Activated naive CD4-positive, alpha-beta T cell (primary cell): ENCODE measurements at places on chromosomes 3 and 15.

GRCh38 chr15:39564972-39565665 lies 15.8 kb upstream of the THBS1 start:
- no peak for DNase-seq

GRCh38 chr3:55698831-55699230 lies 211.7 kb upstream of the WNT5A start:
- no peak for DNase-seq

DNA sequence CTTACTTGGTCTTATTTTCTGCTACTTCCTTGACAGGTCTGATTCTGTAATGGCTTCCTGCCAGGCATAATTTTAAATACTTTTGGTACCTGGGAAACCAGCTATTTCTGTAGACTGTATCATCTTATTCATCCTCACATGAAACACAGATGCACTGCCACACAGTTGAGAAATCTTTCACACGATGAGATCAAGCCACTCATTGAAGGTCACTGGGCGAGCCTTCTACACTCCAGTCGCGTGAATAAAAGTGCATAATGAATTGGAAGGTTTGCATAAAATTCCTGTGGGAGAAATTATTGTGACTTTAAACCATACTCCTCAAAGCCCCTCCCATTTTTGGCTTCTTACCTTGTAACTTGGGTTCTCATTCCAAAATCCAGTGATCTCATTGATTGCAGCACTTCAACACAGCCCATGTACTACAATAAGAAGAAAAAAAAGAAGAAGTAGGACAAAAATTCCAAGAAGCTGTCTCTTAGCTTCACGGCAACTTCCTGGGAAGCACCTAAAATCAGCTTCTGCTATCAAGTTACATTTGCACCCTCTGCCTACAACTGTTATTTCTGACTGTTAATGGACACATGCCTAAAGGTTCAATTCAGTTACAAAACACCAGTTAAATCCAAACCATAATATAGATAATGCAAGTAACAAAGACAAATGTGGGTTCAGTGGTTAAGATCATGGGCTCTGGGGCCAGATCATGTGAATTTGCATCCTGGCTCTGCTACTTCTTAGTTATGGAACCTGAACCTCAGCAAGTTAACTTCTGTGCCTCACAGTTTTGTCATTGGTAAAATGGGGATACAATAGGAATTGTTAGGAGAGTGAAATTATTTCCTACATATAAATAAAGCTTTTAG lies 39.0 kb downstream of the SHC4 start:
- DNase-seq, result no peak

DNA sequence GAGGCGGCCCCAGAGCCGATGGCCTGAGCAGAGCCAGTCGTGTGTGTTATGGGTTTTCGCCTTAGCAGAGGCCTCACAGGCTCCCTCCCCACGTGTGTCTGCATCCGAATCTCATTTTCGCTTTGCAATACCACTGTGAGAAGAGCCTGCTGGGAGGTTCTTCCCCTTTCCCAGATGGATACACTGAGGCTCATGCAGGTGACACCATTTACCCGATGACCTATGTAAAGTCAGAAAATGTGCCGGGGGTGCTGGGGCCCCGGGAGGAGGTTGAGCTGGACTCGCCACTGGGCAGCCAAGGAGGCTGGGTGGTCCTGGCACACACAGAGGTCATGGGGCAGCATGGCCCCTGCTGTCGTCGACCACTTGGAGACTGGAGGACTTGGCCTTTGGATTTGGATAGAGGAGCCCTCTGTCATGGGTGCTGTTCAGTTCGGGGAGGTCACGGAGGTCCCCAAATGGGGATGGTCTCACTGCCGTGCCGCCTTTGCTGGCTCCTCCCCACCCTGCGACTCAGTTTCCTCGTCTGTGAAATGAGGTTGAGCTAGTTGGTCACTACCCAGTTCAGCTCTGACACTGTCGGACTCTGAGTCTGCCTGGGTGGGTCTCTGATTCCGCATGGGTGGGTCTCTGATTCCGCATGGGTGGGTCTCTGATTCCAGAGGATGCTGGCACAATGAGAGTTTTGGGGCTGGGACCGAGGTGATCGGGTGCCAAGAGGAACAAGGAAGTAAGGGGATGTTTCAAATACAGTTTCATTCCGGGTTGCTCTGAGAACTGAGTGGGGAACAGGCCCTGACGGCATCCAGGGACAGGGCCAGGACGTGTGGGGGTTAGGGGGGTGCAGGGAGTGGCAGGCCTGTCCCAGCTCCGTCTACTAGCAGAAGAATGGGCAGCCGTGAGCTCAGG lies 23.2 kb upstream of the MUC4 start:
- DNase-seq, result no peak

- DNase-seq, result no peak
Observed at GRCh38 chr3:31968369-31968926, 12.6 kb downstream of the OSBPL10 start.

GRCh38 chr3:94221829-94222228 lies 159.0 kb downstream of the NSUN3 start:
- no peak for DNase-seq

GRCh38 chr3:108315767-108316301 lies 19.5 kb downstream of the HHLA2 start:
- no peak for DNase-seq

DNA sequence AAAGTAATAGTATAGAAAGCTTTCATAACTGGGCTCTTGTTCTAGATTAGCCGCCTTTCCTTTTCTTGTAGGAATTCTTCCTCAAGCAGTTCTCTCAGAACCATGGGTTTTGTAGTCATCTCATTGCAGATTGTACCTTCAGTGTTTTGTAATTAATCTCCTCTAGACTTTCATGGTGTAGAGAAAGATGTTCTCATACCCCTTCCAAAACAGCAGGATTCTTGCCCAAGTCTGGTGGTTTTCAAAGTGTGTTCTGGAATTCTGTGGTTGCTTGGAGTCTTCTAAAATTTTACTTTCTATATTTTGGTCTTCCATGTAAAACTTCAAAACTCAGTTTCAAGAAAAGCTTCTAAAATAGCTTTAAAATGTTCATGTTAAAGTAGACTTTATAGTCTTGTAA lies 293.8 kb downstream of the PTPRG start:
- DNase-seq, result no peak

- no peak for DNase-seq
Observed at GRCh38 chr3:69880069-69880640, 119.4 kb upstream of the SAMMSON start.

- no peak for DNase-seq
Observed at GRCh38 chr3:55362210-55362960, 124.7 kb downstream of the WNT5A start.

DNA sequence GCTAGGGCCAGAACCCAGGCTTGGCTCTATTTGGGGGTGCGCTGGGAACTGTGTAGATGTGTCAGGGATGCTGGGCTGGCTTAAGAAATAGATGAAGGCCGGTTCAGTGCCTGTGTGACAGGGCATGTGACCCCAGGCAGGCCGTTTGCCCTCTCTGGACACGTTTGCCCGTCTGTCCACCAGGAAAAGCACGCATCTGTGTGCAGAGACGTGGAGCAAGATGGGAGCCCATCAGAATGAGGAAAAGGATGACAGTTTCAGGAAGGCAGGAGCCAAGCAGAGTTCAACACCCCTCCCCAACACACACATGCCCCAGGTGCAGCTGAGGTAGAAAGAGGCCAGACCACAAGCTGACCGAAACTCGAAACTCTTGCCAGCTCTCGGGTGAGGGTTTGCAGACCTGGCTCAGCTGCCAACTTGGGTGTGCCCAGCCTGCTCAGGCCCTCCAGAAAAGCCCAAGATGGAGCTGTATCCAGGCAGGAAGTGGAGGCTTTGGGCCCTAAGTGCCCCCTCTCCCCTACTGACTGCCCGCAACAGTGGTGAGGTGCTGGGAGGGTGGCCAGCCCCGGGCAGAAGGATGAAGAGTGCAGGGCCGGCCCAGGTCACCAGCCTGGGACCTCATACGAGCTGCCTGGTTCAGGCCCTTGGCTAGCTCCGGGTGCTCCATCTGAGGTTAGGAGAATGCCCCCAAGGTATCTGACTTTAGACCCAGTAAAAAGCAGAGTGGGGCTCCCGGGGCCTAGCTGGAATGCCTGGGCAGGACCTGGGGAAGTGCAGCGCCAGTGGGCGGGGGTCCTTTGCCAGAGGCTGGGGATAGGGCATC lies 10.2 kb upstream of the MESP1 start:
- no peak for DNase-seq

DNA sequence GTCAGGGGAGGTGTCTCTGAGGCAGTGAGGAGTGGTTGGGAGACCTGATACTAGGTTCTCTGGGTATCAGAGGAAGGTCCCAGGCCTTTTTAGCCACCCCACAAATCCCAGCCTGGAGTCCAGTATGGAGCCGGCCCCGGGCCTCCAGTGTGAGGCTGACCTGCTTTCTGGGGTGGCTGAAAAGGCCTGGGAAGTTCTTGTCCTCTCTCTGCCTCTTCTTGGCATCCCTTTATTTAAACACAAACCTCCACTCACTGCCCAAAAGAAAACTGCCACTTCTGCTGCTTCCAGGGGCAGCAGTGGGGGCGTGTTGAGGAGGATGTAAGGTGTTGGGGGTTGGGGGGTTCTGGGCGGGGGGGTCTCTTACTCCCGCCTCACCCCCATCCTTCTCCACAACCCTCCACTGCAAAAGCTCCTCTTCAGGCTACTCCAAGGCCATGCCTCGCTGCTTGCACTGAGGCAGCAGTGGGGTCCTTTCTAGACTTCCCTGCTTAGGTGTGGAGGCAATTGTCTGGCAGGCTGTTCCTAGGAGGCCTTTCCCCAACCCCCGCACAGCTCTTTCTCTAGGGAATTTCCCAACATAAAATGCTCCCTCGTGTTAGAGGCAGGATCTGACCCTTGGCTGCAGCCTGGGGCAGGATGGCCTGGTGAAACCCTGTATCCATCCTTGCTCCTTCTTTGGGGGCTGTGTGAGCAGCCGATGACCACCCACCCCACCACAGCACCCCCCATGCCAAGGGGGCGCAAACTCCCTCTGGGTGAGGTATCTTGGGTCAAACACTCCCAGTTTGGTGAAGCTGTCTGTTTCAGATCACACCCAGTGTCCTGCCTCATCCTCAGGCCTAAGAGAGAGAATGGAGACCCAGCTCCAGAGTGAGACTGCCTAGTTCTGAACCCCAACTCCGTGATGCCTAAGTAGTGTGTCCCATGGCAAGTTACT lies 12.1 kb upstream of the RAD18 start:
- DNase-seq, result no peak

GRCh38 chr3:5016211-5017161 lies 37.2 kb downstream of the BHLHE40 start:
- no peak for DNase-seq

DNA sequence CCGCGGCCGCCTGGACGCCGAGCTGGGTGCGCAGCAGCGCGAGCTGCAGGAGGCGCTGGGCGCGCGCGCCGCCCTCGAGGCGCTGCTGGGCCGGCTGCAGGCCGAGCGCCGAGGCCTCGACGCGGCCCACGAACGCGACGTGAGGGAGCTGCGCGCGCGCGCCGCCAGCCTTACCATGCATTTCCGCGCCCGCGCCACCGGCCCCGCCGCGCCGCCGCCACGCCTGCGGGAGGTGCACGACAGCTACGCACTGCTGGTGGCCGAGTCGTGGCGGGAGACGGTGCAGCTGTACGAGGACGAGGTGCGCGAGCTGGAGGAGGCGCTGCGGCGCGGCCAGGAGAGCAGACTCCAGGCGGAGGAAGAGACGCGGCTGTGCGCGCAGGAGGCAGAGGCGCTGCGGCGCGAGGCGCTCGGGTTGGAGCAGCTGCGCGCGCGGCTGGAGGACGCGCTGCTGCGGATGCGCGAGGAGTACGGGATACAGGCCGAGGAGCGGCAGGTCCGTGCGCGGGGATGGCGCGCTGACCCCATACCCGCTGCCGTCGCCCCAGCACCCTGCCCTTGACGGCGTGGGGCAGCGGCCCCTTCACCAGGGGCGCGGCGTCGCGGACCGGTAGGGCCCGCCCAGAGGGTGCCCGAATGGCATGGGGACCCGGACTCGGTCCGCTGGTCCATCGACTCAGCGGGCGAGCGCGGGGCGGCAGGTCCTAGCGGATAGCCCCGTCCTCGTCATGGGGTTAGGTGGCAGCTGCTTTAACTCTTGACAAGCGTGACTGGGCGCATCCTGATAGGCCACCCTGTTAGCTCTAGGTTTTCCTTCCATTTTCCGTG lies 848 bp downstream of the SYNM start:
- DNase-seq, result no peak

DNA sequence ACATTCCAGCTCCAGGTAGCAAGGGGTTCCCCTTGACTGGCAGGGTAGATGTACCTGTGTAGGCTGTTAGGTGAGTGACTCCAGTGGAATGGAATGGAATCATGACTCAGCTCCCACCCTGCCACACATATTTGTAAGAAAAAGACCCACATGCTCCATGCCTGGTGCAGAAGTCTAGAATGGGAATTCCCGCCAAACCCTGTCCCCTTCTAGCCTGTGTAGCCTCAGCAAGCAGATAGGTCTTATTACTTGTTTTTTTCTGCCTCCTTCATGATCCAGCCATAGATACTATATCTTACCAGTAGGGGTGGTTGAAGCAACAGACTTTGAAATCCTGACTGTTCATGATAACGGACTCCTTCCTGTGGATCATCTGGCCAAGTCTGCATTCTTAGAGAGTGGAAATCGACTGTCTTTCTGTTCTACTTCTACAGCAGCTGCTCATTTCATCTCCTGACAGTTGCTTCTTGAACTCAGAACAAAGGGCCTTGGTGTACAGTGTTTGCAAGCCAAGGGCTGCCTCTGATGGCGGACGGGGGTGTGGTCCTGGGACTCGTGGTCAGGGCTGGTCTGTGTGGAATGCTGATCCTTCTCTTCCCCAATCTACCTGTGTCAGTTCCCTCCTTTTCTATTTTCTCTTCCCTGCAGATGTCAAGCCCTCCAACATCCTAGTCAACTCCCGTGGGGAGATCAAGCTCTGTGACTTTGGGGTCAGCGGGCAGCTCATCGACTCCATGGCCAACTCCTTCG lies 16.3 kb downstream of the SNAPC5 start:
- no peak for DNase-seq

GRCh38 chr15:89526181-89526580 lies 29.8 kb upstream of the RHCG start:
- no peak for DNase-seq

DNA sequence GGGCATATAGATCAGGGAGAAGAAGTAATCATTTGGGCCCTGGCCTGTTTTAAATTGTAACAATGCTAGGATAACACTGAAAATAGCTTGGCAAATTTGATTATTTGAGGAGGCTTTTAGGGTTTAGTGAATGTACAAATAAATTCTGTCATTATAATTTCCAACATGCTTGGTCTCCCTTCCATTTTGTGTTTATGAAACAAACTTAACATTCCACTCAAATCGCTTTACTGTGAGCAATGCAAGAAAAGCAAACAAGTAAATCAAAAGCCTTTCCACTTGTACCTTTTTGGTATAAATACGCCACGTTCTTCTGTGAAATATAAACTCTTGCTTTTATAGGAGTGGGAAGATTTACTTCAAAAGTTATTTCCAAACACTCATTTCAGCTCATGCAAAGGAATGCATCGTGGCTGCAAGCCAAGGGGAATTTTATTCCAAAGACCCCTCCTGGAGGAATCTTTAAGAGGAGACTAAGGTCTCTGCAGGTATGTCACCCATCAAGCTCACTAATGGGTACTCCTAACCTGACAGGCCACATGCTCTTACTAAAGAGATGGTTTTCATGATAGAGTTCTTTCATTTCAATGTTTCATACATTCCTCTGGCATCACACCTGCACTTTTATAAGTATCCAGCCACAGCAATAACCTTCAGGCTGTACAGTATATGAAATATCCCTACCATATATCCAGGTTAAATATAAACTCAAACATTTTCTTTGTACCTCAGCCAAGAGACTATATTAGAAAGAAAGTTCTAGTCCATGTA lies 115.2 kb downstream of the P3H2 start:
- DNase-seq, result no peak

- no peak for DNase-seq
Observed at GRCh38 chr3:164375995-164376394, 702.3 kb downstream of the SI start.

GRCh38 chr3:101709126-101709525 lies 15.3 kb upstream of the CEP97 start:
- no peak for DNase-seq
